Muscle of arm (tissue), 14 donors: ENCODE measurements at places on chromosomes 4 and X. TPM values are rescaled to one million over a fixed set of nuclear protein-coding genes. Genes with fewer than 3 reads are reported as not detected.
A peak's percentile ranks its signal among the peaks of the same experiment; 100 is the strongest.

FDCSP gene
- polyA plus RNA-seq, result not detected

UCP1 gene
- 0.15 TPM for polyA plus RNA-seq

RPL34 gene
- polyA plus RNA-seq, result not detected

ERCC6L gene
- 3.5 TPM for polyA plus RNA-seq

ANKRD37 gene
- polyA plus RNA-seq, result 25.6 TPM

FAM149A gene
- 7.8 TPM for polyA plus RNA-seq

COL4A5 gene
- polyA plus RNA-seq, result 12.3 TPM

FAM13A gene
- 26.8 TPM for polyA plus RNA-seq

- no peak for DNase-seq
Observed at GRCh38 chr4:177380730-177381287, 61.4 kb downstream of the AGA start.

GRCh38 chrX:124098089-124098488, 136.6 kb downstream of the STAG2 start:
- peak; percentile 25 for DNase-seq

- DNase-seq, result peak; percentile 20
Observed at GRCh38 chr4:76804096-76804495, 93.8 kb downstream of the SOWAHB start.

GRCh38 chrX:31136144-31136611, 64.3 kb upstream of the FTHL17 start:
- no peak for DNase-seq

DNA sequence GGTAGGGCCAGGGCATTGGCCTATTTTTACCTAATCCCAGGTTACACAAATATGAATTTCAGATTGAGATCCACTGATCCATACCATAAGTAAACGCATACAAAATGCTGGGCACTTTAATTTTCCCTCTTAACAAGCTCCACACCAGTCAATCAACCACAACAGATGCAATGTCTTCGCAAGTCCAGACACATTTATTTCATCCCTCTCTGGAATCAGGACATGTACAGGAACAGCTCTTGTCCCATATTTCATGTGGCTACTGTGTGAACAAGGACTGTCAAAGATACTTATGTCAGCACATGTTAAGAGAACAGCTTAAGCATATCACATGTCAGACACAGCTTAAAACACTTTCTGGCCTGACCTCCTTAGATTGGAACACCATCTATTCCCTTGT, 145.9 kb downstream of the PPP3CA start:
- no peak for DNase-seq

- no peak for DNase-seq
Observed at GRCh38 chr4:82140422-82140821, 233.4 kb downstream of the HNRNPD start.

DNA sequence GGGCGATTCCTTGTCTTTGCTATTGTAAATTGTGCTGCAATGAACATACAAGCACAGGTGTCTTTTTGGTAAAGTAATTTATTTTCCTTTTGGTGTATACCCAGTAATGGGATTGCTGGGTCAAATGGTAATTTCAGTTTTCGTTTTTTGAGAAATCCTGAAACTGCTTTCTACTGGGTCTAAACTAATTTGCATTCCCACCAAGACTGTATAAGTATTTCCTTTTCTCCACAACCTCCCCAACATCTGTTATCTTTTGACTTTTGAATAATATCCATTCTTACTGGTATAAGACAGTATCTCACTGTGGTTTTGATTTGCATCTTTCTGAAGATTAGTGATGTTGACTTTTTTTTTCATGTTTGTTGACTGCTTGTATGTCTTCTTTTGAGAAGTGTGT, 2506.0 kb downstream of the PCDH7 start:
- no peak for DNase-seq

GRCh38 chr4:19329077-19329476, 922.6 kb upstream of the SLIT2 start:
- no peak for DNase-seq

DNA sequence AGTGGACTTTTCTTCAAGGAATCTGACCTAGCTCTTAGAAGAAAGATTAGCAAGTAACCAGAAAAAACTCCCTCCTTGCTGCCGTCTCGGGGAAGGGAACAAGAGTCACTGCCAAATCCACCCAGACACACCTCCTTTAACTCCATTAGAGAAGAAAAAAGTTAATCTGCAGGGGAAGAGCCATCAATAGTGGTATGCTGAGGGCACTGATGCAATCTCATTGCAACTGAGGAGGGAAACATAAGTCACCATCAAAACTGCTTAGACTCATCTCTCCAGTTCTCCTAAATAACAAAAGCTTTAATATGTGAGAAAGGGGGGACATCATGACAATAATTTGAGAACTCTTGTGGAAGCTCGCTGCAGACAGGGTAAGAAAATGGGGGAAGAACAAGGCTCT, 49.3 kb upstream of the MAGED4B start:
- DNase-seq, result no peak

DNA sequence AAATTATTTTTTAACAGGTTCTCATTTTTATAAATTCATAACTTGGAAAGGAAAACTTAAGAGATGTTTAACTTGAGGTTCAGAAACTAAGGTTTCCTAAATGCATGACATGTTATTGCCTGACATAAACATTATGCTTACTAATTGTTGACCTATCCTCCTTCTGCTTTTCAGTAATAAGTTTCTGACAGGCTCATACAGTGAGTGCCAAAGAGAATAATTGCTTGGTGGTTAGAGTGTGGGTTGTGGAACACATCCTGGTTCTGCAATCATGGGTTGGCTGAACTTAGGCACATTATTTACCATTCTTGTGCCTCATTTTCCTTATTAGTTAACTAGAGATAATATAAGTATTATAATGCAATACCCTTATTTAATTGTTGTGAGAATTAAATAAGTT, 56.5 kb downstream of the BMPR1B start:
- no peak for DNase-seq

GRCh38 chr4:87977521-87978278, 2.2 kb downstream of the SPP1 start:
- no peak for DNase-seq

DNA sequence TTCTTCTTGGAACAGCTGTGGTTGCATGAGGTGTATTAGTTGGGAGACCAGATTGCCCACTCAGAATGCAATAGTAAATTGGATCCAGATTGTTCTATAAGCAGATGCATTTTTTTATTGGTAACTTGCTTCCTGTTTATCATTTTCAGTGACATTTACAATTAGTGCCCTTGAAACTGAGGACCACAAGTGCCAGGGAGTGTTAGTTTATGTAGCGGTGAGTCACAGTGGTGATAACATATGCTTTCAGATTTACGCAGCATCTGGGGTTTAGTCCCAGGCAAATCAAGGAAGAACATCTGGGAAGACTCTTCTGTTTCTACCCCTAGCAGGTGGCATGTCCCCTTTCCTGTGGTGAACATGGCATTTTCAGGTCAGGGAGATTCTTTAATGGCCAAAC, 24.1 kb downstream of the FRMPD4 start:
- DNase-seq, result no peak

DNA sequence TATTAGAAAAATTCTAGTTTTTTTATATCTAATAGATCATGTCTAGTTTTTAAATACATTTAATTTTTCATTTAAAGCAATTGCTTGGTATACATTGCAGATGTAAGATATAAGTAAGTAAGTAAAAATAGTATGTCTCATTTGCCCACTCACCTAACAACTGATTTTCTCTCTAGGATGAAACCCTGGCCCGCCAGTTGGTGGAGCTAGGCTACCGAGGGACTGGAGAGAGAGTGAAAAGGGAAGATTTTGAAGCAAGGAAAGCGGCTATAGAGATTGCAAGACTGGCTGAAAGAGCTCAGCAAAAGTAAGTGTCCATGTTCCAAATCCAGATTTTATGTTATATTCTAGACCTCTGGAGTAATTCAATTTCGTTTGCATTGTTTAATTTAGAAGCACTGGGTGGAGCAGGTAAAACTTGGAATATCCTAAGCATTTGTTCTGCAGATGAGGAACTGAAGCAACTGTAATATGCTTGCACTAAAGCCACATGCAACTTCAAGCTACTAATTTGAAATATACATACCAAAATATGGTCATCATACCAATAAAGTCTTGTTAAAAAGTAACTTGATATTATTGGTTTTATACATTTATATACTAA, 27.1 kb downstream of the CFAP299 start:
- DNase-seq, result peak; percentile 55

- no peak for DNase-seq
Observed at GRCh38 chrX:31178064-31178768, 106.4 kb upstream of the FTHL17 start.

GRCh38 chr4:103364083-103364482, 165.9 kb upstream of the CENPE start:
- DNase-seq, result no peak

DNA sequence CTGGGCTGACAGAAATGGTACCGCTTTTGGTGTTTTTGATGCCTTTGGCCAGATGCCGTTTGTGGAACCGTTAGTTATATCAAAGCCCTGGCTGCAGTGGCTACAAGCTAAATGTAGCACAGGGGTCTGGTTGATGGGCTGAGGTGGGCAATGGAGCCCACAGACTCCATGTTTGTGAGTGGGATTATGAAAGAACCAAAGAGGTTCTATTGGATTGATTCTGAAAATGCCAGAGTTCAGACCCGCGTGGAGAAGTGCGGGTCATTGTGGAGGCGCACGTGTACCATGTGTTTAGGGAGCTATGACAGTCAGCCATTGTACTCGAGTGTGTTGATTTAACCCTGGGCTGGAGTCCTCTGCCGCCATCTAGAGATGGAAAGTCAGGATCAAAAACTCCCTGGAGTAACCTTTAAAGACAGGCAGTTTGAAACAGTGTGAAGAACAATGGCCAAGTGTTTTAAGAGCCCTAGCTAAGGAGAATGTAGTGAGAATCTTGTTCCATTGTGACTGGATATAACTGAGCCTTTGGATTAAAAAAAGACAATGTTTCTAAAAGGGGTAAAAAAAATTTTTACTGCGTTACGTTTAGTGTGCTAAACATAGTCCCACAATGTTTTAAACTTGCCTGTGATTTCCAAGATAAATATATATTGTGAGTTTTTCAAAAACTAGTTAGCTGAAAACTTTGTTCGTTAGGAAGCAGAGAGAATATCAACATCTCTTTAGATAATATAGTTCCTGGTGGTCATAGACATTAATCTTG, 12.7 kb downstream of the ART3 start:
- no peak for DNase-seq

DNA sequence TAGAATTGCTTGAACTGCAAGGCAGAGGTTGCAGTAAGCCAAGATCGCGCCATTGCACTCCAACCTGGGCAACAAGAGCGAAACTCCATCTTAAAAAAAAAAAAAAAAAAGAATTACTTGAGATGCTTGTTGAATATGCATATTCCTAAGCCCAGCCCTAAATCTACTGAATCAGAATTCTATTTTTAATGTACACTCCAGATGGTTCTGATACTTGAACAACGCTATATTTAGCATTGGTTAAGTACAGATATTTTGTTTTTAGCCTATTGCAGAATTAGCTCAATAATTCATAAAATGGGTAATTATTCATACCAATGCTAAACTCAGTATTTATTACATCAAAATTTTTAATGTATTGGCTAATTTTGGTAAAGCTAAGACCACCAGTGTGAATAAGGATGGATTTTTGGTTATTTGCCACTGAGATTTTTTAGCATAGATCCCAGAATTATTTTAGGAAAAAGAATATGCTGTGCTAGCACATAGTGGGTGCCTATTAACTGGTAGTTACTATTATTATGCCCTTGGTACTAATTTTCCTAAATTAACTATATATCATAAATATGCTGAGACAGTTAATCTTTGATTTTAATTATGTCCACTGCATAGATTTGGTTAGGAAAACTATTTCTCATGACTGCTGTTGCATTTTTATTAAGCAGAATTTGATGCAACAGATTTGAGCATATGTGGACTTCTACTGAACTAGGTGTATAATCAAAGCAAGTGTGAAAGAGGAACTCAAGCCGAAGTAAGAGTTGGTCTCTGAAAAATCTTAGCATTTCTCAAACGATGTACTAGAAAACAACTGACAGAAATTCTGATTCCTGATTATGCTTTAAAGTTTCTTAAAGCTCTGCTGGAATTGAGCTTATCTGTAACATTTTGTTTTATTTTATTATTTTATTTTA, 9.2 kb downstream of the AREG start:
- no peak for DNase-seq
